ENCODE measurements at places on chromosomes 1 and 21. TPM values are rescaled to one million over a fixed set of nuclear protein-coding genes. Genes with fewer than 3 reads are reported as not detected.

TMEM269 gene
- total RNA-seq = 0.32 TPM

ST6GALNAC5 gene
- total RNA-seq = not detected

IVNS1ABP gene
- total RNA-seq = 268 TPM

AQP10 gene
- not detected for total RNA-seq

NUDT4B gene
- total RNA-seq = not detected

VSIG8 gene
- not detected for total RNA-seq

SDC3 gene
- 0.25 TPM for total RNA-seq

CELA3B gene
- total RNA-seq = not detected

KCNJ6 gene
- not detected for total RNA-seq

FAM78B gene
- total RNA-seq = 0.86 TPM

MARK1 gene
- not detected for total RNA-seq

CYP4B1 gene
- 0.10 TPM for total RNA-seq

WNT9A gene
- 0.27 TPM for total RNA-seq

RNF186 gene
- not detected for total RNA-seq

KCNJ9 gene
- total RNA-seq = not detected

OR6F1 gene
- total RNA-seq = not detected

NFASC gene
- 0.12 TPM for total RNA-seq

SPRR1A gene
- not detected for total RNA-seq

S100A12 gene
- total RNA-seq = not detected

LCE1E gene
- total RNA-seq = not detected

GSTM1 gene
- total RNA-seq = 72.8 TPM

HHIPL2 gene
- total RNA-seq = 0.07 TPM

ACOT11 gene
- 1.8 TPM for total RNA-seq

CRNN gene
- not detected for total RNA-seq

C1orf115 gene
- 0.32 TPM for total RNA-seq

FHAD1 gene
- total RNA-seq = not detected

KRTAP19-3 gene
- not detected for total RNA-seq

EXO1 gene
- total RNA-seq = 30.7 TPM

FCRL5 gene
- not detected for total RNA-seq

TNN gene
- total RNA-seq = not detected

OR2L13 gene
- total RNA-seq = not detected

AKR7A3 gene
- total RNA-seq = 1.6 TPM

C8B gene
- not detected for total RNA-seq

DNASE2B gene
- total RNA-seq = not detected

PRRX1 gene
- not detected for total RNA-seq

NEK2 gene
- total RNA-seq = 26.1 TPM

RAB25 gene
- total RNA-seq = not detected

All from T-helper 1 cell treated with Interleukin-12 subunit alpha and Interleukin-12 subunit beta and Interleukin-4 antibody, amounts not matched to agents 30 ng/mL and 1 ng/mL, for 36 hours (primary cell).